Activated CD4-positive, alpha-beta T cell treated with anti-CD3 and anti-CD28 coated beads for 48 hours (primary cell): ENCODE measurements at places on chromosomes 7 and 10.

DNA sequence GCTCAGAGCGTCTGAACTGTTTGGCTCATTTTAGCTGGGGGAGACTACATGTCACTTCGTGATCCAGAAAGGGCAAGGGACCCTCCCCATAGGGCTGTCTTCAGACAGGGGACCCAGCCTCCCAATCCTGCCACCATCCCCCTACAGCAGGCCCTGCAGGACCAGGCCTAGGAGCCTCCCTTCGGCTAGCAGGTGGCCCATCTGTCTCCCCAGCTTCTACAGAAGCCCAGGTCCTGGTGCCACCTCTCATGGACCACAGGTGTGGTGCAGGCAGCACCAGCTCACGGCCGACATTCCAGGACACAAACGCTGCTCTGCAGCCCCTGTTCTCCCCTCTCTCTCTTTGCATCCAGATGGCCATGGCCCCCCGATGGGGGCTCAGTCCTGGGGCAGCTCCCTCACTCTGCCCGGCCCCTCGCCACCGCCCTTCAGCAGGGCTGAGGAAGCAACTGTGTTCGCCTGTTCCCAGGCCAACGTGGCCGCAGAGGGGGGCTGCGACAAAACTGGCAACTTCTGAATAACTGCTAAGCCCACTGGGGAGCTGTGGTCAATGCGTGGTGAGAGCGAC is 10.3 kb downstream of the TECPR1 start:
- DNase-seq, result no peak

- no peak for DNase-seq
These were observed 121.6 kb downstream of the EGFR start for GRCh38 chr7:55140221-55140940.

DNA sequence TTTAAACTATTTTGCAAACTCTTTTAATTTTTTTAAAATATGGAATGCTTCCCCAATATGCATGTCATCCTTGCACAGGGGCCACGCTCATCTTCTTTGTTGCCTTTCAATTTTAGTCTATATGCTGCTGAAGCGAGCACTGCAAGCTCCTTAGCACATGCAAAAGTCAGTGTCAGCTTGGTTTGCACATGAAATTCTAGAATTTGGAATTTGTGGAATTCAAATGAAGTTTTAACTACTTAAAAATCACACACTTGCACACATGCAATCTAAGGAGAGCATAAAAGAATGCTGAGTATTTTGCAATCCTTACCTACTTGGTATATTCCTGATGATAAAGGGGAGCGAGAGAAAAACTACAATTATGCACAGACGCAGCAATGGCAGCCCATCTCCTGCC is 78.3 kb upstream of the ATP6V0A4 start:
- no peak for DNase-seq

DNA sequence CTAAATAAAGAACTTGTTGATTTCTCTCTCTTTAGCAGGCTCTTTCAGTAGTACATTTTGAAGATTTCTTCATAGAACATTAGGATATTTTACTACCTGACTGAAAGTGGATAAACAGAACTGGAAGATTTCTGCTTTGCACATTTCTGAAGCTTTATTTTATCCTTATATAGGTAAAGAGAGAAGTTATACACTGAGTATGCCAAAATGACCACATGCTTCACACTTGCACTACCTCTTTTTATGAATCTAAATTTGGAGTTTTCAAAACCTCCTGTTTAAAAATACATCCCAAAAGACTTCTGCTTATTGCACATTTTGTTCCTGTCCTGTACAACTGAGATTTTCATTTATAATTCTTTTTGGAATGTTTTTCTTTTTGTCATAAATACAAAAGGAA is 197.4 kb upstream of the PRPS1L1 start:
- DNase-seq, result no peak

- no peak for DNase-seq
These were observed 3.7 kb downstream of the AGR2 start for GRCh38 chr7:16801111-16801542.

DNA sequence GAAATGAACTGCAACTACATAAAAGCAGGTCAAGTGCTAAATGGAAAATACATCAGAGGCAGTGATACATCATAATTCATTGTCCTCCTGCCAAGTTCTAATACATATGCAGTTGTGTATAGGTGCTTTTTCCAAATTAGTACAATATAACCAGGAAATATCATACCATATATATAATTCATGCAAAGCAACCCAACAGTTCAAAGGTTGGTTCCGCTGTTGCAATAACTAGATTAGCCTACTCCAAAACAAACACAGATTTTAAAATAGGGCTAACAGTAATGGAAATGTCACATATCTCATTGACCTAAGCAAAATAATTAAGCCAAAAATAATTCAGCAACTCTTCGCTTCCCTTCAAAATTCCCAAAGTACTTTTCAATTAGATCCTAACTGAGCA is 88.9 kb upstream of the NEBL start:
- DNase-seq, result no peak

GRCh38 chr7:51069411-51070083 is 247.1 kb downstream of the COBL start:
- DNase-seq, result no peak

DNA sequence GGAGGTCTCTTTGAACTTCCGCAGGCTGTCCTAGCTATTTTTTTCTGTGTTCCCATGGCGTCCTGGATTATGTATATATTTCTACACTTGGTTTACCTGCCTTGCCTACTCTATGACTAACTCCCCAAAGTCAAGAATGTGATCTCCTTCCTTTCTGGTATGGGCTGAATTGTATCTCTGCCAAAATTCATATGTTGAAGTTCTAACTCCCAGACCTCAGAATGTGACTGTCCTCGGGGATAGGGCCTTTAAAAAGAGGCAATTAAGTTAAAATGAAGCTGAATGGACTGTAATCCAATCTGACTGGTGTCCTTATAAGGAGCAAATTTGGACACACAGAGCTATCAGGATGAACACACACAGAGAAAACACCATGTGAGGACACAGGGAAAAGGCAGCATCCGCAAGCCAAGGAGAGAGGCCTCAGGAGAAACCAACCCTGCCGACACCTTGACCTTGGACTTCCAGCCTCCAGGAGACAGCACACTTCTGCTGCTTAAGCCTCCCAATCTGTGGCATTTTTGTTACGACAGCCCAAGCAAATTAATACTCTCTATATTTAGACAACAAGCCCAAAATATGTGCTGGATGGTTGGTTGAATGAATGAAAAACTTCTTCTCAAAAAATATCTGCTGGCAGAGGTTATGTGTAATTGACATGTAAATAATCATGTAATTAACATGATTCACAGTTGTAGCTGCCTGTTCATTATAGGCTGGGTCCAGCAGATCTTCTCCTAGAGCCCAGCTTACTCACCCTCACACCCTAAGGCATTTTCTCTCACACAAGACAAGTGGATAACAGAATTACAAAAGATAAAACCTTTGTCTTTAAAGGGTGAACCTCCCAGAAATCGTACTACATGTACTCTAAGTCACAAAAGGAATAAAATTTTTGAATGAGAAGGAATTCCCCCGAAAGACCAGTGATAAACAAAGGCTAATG is 123.7 kb downstream of the CUBN start:
- DNase-seq, result no peak

DNA sequence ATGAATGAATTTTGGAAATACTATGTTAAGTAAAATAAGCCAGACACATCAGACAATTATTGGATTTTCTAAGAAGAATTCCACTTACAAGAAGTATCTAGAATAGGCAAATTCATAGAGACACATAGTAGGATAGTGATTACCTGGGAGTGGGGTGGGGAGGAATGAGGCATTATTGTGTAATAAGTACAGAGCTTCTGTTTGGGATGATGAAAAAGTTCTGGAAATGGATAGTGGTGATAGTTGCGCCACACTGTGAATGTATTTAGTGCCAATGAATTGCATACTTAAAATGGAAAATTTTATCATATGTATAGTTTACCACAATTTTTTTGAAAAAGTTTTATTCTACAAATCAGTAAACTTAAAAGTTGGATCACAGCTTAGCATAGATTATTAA is 297.2 kb upstream of the KAT6B start:
- no peak for DNase-seq

DNA sequence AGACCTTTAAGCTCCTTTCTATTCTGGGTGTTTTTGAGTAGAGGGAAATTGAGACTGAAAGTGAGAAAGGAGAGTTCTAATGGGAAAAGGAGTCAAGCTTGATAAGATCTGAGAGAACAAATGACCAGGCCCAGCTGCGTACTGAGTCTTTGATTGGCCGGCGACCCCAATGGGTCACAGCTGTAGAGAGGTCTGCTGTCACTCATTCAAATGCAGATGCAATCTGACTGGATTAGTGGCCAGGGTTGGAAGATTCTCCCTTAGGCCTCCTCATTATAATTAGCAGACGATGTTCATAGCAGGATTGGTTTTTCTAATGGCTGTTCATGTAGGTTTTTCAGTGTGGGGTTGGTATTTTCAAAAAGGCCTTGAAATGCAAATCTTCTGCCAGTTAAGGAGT is 127.2 kb upstream of the SLC25A13 start:
- DNase-seq, result no peak

DNA sequence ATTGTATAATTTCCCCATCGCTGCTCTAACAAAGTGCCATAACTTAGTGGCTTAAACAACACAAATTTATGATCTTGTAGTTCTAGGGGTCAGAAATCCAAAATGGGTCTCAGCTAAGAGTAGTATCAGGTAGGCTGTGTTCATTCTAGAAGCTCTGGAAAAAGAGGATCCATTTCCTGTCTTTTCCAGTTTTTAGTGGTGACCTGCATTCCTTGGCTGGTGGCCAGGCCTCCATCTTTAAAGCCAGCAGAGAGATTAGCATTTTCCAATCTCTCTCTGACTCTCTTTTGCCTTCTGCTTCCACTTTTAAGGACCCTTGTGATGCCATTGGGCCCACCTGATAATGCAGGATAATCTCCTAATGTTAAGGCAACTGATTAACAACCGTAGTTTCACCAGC is 41.0 kb upstream of the C10orf120 start:
- DNase-seq, result no peak

GRCh38 chr10:47030191-47030703 is 119.0 kb downstream of the PTPN20 start:
- no peak for DNase-seq

GRCh38 chr10:114624951-114625780 is 32.9 kb downstream of the ABLIM1 start:
- DNase-seq, result no peak

GRCh38 chr10:11141571-11142091 is 124.0 kb downstream of the CELF2 start:
- no peak for DNase-seq

GRCh38 chr10:129742742-129743550 is 221.1 kb downstream of the EBF3 start:
- DNase-seq, result no peak

- DNase-seq, result no peak
These were observed 46.9 kb upstream of the STK17A start for GRCh38 chr7:43535810-43536585.

- no peak for DNase-seq
These were observed 434.2 kb downstream of the LRMDA start for GRCh38 chr10:75865413-75866299.
